ENCODE measurements at places on chromosomes 7 and 10.
A peak's percentile ranks its signal among the peaks of the same experiment; 100 is the strongest.

DNA sequence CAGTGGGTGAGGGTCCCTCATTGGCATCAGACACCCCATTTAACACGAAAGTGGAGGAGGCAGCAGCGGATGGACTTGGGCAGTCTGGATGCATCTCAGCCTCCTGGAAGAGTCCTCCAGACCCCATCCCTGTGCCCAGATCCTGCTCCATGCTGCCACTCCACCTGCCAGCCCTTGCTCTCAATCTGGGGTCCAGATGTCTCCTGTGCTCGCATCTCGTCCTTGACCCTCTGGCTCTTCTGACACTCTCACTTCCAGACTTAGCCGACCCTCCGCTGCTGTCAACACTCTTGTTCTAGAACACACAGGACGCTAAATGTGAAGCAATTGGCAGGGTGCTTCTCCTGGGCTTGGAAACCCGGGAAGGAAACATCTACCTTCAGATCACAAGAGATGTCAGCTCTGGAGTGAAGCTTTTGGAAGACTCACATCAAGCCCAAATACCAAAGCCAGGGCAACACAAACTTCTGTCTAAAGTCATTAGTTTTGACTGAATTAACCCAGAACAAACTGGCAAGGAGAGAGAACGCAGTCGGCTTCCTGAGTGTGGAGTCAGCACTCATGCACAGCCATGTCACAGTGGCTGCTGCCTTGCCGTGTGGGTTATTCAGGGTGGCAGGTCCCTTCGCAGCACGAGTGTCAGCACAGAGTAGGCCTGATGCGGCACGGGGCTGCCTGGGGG is 379.1 kb downstream of the TCERG1L start:
- no peak for DNase-seq

DNA sequence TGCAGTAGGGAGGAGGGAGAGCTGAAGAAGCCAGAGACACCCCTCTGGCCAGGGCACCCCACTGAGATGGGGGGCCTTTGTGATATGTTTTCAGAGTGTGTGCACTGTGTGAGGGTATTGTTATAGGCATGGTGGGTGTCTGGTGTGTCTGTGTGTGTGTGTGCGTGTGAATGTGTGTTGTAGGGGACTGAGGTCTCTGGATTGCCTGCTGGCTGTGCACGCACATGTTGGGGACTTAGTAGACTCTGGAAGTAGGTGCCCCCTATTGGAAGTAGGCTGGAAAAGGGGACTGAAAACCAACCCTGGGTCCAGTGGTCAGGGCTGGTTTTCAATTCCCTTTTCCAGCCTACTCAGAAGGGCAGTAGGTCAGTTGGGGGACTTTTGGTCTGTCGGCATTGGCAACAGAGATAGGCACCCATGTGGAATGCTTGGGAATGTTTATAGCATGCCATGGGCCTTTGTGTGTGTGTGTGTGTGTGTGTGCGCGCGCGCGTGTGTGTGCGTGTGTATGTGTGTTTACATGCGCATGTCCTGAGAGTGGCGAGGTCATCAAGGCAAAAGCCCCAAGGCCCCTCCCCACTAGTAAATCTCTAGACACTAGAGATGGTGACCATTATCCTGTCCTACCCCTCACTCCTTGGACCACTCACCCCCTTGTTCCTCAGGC is 78.8 kb downstream of the HIF1AN start:
- DNase-seq: no peak

DNA sequence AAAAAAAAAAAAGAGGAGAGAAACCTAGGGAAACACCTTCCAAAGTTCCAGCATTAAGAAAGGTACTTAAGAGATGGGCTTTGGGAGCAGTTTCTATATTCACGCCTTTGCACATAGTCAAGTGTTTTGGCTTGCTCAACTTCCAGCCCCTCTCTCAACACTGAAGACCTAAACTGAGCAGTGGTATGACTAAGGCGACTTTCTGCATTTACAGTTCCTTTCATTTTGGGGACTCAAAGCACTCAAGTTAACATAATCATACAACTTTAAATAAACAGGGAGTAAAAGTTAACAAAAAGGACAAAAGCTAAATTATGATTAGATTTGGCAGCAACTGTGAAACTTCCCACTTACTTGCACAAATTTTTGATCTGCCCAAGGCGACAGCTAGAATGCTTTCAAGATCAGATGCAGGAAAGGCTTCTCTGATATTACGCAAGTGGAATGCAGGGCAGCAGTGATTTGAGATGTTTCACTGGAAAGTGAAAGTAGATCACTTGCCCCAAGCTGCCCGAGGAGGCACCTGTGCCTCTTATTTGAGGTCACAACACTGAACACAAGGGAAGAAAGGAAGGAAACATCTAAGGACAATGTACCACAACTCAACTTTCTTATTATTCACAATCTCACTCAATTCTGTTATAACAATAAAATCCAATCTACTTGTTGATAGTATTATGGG is 199.5 kb downstream of the SKAP2 start:
- DNase-seq: peak; percentile 27

- DNase-seq: no peak
These were observed 24.1 kb downstream of the GBX1 start for GRCh38 chr7:151143261-151144015.

- DNase-seq: no peak
These were observed 101.6 kb upstream of the FAM171A1 start for GRCh38 chr10:15472431-15473395.

DNA sequence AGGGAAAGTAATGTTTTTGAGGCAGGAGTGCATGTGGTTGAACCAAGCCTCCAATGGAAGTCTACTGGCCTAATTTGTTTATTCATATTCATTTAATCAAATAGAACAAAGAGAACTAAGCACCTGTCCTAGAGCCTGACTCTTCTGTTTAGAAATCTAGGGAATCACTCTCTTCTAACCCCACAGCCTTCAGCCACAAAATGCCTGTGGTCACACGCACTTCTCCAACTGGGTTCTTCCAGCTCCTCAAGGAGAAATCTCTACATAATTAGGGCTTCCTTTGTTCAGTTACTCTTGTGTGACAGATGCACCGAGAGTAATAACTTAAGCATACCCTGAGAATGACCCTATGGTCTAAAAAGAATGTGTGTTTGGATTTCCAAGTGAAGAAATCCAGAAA is 133.7 kb upstream of the NAMPT start:
- DNase-seq: no peak

DNA sequence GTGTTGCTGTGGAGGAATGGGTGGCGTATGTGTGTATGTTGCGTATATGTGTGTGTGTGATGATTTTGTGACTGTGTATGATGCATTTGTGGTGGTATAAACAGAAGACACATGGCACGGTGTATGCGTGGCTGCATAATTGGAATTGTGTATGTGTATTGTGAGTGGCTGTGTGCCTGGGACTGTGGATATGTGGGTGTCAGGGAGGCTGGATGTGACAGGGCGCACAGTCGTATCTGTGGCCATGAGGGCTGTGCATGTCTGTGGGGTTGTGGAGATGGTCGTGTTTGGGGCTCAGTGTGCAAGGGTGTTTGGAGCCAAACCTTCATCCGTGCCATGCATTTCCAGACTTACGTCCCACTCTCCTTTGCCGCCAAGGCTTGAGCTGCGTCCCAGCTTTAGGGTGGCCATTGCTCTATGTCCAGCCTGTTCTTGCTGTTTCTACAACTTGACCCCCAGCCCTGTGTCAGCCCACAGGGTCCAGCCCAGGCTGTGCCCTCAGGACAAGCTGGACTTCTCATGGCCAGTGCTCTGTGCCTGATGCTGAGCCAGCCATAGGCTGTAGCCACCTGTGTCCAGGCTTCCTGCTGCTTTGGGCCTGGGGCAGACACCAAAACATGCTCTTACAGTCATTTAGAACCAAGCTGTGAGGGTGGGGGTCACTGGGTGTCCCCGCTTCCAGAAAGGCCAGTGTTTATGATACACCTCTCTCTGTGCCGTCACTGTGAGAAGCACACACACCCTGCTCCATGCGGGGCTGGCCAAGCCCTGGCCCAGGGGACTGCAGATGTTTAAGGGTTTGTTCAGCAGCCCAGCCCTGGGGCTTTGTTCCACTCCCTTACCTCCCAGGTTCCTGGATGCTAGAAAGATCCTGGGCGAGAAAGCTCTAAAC is 127.6 kb downstream of the NEURL1 start:
- no peak for DNase-seq

DNA sequence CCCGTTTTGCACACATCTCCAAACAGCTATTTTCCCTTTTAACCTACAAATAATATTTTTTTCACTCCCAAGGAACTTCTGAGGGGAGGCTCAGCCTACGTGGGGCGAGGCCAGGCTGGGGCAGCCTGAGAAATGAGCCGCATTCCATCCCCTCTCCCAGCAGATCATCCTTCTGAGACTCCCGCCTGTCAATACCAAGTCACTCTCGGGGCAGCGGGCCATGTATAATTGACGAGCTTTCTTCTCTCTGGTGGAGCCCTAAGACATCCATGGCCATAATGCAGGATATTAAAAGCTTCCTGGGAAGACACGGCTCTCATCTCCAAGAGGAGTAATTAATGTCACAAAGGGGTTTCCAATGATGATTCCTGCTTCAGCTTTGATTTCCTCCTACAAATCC is 37.8 kb upstream of the CHST15 start:
- no peak for DNase-seq

DNA sequence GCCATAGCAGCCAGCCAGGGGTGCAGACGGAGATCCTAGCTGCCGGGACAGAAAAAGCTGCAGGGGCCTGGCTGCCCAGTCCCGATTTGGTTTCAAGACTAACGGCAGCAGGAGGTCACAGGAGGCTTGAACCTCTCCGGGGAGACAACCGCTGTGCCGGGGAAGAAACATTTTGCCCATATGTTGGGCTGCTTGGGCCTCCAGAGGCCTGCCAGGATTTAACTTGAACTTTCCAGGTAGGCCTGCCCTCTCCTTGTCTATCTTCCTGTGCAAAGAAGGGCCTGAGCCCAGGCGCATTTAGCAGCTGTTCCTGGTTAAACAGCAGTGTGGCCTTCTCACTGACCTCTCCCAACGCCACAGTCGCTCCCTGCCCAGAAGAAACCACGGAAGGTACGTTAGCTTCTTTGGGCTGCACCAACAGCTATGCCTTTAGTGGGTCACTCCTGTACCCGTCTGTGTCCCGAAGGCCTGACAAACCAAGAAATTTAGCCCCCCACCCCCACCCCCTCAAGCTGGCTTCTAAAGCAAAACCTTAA is 17.1 kb upstream of the PTF1A start:
- DNase-seq: no peak

GRCh38 chr7:151139791-151140190 is 27.7 kb downstream of the GBX1 start:
- DNase-seq: no peak

DNA sequence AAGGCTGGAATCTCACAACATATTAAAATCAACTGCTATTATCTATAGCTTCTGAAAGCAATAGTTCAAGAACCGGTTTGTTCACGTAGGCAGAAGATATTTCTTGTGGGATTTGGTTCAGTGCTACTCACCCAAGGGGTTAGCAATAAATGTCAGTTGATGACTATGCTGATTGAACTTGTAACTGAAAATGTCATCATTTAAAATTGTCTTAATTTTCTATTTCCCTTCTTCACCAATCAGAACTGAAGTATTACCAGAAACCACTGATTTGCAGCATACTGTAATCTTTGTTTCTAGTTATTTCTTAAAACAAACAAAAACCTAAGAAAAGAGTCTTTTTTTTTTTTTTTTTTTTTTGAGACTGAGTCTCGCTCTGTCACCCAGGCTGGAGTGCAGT is 46.1 kb downstream of the CPEB3 start:
- no peak for DNase-seq

- DNase-seq: no peak
These were observed 73.3 kb upstream of the FAM171A1 start for GRCh38 chr10:15444105-15445005.

- peak; percentile 90 for DNase-seq
These were observed 1.7 kb upstream of the GIMAP8 start for GRCh38 chr7:150448789-150449147.

DNA sequence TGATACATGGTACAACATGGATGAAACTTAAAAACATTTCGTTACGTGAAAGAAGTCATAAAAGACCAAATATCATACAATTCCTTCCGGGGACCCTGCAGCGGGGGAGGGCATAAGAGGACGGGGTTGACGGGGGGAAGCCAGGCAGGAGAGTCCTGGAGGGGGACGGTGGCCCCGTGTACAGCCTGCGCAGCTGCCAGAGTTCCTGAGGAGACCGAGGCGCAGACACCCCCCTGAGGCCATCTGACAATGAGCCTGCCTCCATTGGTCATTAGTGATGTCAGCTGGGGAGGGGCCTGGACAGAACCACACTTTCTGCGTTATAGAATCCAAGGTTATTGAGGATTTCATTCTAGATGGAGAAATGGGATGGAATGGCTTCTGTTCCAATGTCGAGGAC is 47.2 kb downstream of the PRKAG2 start:
- no peak for DNase-seq

DNA sequence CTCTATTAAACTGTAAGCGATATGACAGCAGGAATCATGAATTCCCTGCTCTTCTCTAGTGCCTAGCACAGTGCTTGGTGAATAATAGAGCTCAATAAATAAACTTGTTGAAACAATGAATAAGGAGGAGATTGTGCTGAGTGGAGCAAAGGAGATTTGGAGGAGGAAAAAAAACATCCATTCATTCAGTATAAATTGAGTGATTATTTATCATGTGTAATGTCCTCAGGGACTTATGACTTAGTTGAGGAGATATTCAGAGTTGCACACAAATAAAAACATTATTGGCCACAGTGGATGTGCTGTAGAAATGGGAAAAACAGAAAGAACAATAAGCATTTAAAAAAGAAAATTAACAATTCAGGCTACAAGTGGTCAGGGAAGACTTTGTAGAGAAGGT is 125.7 kb downstream of the FOXP2 start:
- no peak for DNase-seq

GRCh38 chr7:129006636-129007414 is 48.1 kb downstream of the TNPO3 start:
- DNase-seq: no peak

- DNase-seq: peak; percentile 4
These were observed 161.5 kb upstream of the SH2B2 start for GRCh38 chr7:102125127-102125596.

GRCh38 chr10:42951486-42952251 is 125.2 kb upstream of the RET start:
- DNase-seq: no peak

GRCh38 chr7:92876836-92877235 is 40.5 kb upstream of the CDK6 start:
- no peak for DNase-seq

- DNase-seq: no peak
These were observed 16.7 kb downstream of the ASB4 start for GRCh38 chr7:95502403-95502802.

GRCh38 chr7:47283497-47284131 is 298.3 kb downstream of the TNS3 start:
- DNase-seq: no peak

DNA sequence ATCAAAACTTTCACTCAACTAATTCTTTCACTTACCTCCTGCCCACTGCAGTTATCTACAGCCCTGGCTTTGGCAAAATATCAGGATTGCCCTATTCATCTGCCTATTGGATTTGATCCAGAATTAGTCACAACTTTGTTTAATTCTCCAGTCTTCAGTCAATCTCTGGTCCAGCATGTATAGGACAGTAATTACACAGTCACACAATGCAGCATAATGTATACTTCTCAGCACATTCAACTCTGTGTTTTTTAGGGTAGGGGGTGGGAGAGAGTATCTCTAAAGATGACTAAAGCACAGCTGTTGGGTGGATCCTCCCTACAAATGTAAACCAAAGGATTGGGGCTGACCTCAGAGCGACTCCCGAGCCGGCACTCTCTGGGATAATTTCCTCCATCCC is 17.7 kb upstream of the NRP1 start:
- DNase-seq: no peak
